Natural killer cell (primary cell): ENCODE measurements at places on chromosomes 11 and 22.

DNA sequence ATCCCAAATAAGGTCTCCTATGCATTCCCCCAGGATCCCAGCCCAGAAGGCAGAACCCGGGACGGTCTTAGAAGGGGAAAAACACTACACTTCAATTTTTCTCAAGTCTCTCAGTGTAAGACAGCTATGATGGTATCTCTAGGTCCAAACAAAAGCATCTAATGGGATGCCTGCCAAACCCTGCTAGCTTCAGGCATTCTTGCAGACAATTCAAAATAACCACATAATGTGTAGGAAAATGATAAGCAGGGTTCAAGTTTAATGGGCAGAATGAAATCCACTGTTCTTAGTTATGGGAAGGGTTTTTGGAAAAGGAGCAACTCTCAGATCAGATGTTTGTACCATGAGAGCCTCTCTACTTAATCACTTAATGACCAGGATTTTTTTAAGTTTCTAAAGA is 119.8 kb upstream of the ANO1 start:
- H3K4me3 ChIP-seq, result no peak overlapping the region
- H3K36me3 ChIP-seq, result no peaks in the 10 kb centered on the region
- H3K27me3 ChIP-seq, result no peaks in the 10 kb centered on the region

DNA sequence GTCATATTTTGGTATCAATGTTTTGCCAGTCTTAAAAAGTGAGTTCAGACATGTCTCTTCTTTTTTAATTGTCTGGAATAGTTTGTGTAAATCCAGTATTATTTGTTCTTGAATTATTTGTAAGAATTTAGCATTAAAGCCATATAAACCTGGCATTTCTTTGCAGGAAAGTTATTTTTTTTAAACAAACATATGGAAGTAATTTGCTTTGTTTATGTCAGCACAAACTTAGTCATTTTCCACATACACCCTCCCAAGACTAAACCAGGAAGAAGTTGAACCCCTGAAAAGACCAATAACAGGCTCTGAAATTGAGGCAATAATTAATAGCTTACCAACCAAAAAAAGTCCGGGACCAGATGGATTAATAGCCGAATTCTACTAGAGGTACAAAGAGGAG is 9.1 kb upstream of the CCDC81 start:
- H3K27me3 ChIP-seq, result no peaks in the 10 kb centered on the region
- no peaks in the 10 kb centered on the region for H3K36me3 ChIP-seq
- H3K4me3 ChIP-seq, result no peak overlapping the region
- DNase-seq, result no peak

GRCh38 chr11:125140233-125140632 is 24.3 kb upstream of the PKNOX2 start:
- peaks cover 4% of the 10 kb centered on the region for H3K4me1 ChIP-seq
- no peak overlapping the region for H3K4me3 ChIP-seq
- H3K27ac ChIP-seq, result no peak overlapping the region
- DNase-seq, result no peak
- no peaks in the 10 kb centered on the region for H3K36me3 ChIP-seq

DNA sequence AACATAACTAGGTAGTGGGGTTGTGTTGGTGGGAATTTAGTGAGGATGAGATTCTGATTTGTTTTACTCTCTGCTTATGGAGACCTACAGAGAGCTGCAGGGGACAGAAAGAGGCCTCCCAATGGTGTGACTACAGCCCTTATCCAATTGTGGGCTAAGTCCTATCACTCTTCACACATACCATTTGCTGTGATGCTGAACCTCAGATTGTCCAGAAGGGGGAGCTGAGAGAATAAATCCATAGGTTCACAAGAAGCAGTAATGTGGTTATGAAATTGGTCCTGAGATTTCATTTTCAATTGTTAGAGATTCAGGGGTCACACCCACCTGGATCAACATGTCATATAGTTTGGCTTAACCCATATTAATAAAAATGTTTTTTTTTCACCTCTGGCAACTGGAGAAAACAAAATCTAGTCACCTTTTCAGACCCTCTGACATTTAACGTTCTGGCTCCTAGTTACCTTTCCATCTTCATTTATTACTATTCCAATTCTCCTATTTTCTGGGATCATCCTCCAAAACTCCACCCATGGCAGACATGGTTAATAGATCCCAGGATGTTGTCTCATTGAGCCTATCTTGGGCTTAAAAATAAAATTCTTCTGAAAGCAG is 53.3 kb upstream of the PTPN5 start:
- no peak overlapping the region for H3K4me3 ChIP-seq
- no peak for DNase-seq
- H3K27me3 ChIP-seq, result no peaks in the 10 kb centered on the region

GRCh38 chr11:120695426-120695825 is 183.9 kb downstream of the GRIK4 start:
- H3K4me3 ChIP-seq, result no peak overlapping the region
- no peak overlapping the region for H3K27ac ChIP-seq

DNA sequence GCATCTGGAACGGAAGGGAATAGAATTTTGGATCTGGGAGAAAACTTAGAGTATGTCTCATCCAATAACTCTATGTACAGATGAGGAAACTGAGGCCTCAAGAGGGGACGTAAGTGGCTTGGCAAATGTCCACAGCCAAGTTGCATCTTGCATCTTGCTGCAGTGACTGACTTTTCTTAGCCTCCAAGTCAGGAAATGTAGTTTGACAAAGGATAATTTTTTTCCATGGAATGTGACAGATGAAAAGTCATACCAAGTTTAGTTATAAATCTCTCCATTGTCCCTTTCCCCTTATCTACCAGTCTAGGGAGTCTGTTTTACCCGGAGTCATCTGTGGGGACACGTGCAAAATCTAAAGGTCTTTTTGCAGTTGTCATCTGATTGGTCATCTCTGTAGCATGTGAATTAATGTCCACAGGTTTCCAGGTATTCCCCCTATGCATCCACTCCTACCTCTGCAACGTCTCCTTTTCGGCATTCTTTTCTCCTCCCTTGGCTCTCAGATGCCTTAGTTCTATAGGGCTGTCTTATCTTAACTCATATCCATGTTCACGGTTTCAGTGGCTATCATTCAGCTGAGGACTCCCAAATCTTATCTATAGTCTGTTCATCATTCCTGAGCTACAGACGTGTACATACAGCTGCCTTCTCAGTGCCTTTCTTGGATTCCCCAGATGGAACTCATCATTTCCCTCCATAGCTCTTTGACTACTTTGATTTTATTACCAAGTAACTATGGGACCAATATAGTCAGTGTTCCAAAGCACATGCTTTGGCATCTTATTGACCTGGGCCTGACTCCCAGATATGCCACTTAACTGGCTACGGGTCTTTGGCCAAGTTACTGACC is 139.5 kb upstream of the TIMP3 start:
- no peak overlapping the region for H3K27ac ChIP-seq
- no peak overlapping the region for H3K4me3 ChIP-seq
- H3K4me1 ChIP-seq, result no peaks in the 10 kb centered on the region
- DNase-seq, result no peak

- H3K36me3 ChIP-seq, result no peaks in the 10 kb centered on the region
- H3K4me1 ChIP-seq, result peaks cover 17% of the 10 kb centered on the region
- H3K27me3 ChIP-seq, result no peaks in the 10 kb centered on the region
- no peak overlapping the region for H3K4me3 ChIP-seq
- no peak overlapping the region for H3K27ac ChIP-seq
Measured at GRCh38 chr11:33543823-33544222, 156.8 kb downstream of the C11orf91 start.

- no peak for DNase-seq
- H3K36me3 ChIP-seq, result no peaks in the 10 kb centered on the region
- H3K4me3 ChIP-seq, result no peak overlapping the region
- H3K27me3 ChIP-seq, result peaks cover 4% of the 10 kb centered on the region
- peaks cover 20% of the 10 kb centered on the region for H3K4me1 ChIP-seq
Measured at GRCh38 chr22:27673839-27674238, 127.7 kb downstream of the MN1 start.

DNA sequence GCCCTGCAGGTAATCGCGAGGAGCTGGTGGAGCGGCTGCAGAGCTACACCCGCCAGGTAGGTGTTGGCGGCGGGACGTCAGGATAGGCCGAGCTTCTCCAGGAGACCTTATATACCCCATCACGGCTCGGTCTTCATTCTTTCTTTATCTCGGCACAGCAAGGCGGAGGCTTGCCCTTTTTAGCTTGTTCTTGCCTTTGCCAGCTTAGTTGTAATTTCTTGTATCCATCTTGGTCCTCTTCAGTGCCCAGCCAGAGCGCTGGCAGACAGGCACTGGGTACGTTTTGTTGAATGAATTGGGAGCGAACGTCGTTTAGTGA is 459 bp downstream of the SF3B2 start:
- peak overlapping the region; percentile 97 for H3K4me3 ChIP-seq
- peak overlapping the region; percentile 69 for H3K27ac ChIP-seq
- no peak for DNase-seq
- peaks cover 30% of the 10 kb centered on the region for H3K36me3 ChIP-seq
- H3K4me1 ChIP-seq, result peaks cover 23% of the 10 kb centered on the region

- no peak overlapping the region for H3K27ac ChIP-seq
- H3K36me3 ChIP-seq, result no peaks in the 10 kb centered on the region
- DNase-seq, result no peak
- no peaks in the 10 kb centered on the region for H3K27me3 ChIP-seq
Measured at GRCh38 chr11:86696451-86696850, 24.0 kb upstream of the ME3 start.

GRCh38 chr11:119518746-119519730 is 96.1 kb upstream of the THY1 start:
- H3K27me3 ChIP-seq, result no peaks in the 10 kb centered on the region
- H3K4me1 ChIP-seq, result no peaks in the 10 kb centered on the region
- no peak for DNase-seq
- no peak overlapping the region for H3K27ac ChIP-seq
- no peak overlapping the region for H3K4me3 ChIP-seq
- H3K36me3 ChIP-seq, result no peaks in the 10 kb centered on the region

DNA sequence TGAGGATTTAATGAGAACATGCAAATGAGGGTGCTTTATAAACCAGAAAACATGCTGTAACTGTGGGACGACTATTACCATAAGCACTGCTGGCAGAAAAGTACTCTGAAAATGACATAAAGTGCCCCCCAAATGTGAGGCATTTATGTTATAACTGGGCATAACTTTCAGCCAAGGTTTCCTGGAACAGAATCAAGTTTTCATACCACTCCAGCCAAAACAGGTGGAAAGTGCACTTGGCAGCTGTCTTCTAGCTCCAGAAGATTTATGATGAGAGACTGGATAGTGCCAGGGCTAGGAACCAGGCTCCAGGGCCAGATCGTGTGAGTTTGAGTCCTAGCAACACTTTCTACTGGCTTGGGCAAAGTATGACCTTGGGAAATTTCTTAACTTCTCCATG is 339.2 kb downstream of the TENM4 start:
- no peak overlapping the region for H3K4me3 ChIP-seq
- DNase-seq, result no peak
- H3K27ac ChIP-seq, result no peak overlapping the region
- no peaks in the 10 kb centered on the region for H3K27me3 ChIP-seq

DNA sequence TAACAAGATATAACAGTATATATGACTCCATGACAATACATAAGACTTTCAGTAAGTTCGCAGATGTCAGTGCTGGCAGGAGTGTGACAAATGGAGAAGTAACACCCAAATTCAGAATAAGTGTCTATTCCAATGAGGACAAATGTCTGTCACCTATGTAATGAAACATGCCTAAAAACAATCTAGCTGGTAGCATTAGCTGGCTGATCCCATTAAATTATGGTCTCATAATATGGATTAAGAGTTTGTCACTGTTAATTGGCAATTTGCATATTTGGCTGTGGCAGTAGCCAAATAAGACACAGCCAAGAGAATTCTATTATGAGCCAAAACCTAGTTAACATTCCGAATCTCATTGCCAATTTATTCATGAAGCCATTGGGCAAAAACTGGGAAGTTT is 30.2 kb upstream of the CAVIN3 start:
- H3K27me3 ChIP-seq, result no peaks in the 10 kb centered on the region
- H3K36me3 ChIP-seq, result no peaks in the 10 kb centered on the region
- DNase-seq, result no peak
- no peak overlapping the region for H3K4me3 ChIP-seq
- H3K4me1 ChIP-seq, result peaks cover 4% of the 10 kb centered on the region

DNA sequence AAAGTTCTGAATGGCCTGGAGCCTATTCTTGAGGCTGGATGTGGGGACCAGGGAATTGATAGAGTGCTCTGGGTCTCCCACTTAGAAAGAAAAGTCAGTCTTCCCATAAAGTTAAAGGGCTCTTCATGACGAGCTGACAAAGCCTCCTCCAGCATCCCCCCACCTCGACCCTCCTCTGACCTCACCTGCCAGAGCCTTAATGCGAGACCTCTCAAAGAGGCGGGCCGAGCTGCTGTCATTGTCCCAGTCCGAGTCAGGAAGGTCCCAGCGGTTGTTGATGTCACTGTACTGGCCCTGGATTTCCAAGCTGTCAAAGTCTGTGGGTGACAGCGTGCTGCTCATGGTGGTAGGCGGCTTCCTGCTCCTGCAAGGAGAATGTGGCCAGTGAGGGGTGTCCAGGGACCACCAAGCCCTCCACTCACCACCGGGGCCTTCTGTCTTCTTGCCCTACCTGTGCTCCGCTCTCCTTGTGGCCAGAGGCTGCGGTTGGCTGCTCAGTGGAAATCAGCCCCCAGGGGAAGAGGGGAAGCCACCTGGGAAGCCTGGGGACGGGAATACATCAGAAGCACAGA is 8.0 kb downstream of the SPTBN2 start:
- H3K4me3 ChIP-seq, result no peak overlapping the region
- H3K4me1 ChIP-seq, result peaks cover 11% of the 10 kb centered on the region
- no peaks in the 10 kb centered on the region for H3K36me3 ChIP-seq
- H3K27ac ChIP-seq, result no peak overlapping the region
- DNase-seq, result no peak

DNA sequence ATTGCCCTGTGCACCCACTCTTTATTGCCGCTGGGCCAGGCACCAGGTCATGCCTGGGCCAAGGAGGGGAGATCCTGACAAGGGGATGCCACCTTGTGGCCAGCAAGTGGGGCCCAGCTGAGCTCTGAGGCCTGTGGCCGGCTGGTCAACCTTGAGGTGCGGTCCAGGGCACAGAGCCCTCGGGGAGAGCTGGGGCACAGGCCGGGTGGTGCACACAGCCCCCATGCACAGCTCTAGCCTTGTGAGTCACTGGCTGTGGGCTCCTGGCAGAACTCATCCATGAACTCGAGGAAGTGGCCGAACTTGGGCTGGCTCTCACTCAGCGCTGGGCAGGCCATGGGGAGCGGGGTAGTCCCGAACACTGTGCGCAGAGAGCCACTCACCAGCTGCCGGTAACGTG is 94.3 kb downstream of the RNF169 start:
- no peaks in the 10 kb centered on the region for H3K27me3 ChIP-seq
- peaks cover 28% of the 10 kb centered on the region for H3K36me3 ChIP-seq
- no peak overlapping the region for H3K27ac ChIP-seq

GRCh38 chr11:67584205-67584880 is 731 bp downstream of the GSTP1 start:
- H3K27me3 ChIP-seq, result no peaks in the 10 kb centered on the region
- peaks cover 56% of the 10 kb centered on the region for H3K4me1 ChIP-seq
- H3K27ac ChIP-seq, result peak overlapping the region; percentile 80
- no peaks in the 10 kb centered on the region for H3K36me3 ChIP-seq

GRCh38 chr11:70908223-70908622 is 344.2 kb downstream of the SHANK2 start:
- H3K27ac ChIP-seq, result no peak overlapping the region
- no peaks in the 10 kb centered on the region for H3K4me1 ChIP-seq
- H3K36me3 ChIP-seq, result no peaks in the 10 kb centered on the region

- no peak overlapping the region for H3K27ac ChIP-seq
- no peak overlapping the region for H3K4me3 ChIP-seq
- DNase-seq, result no peak
Measured at GRCh38 chr11:35063488-35063931, 75.5 kb upstream of the CD44 start.

- no peaks in the 10 kb centered on the region for H3K27me3 ChIP-seq
- no peaks in the 10 kb centered on the region for H3K36me3 ChIP-seq
- no peak overlapping the region for H3K4me3 ChIP-seq
- no peak overlapping the region for H3K27ac ChIP-seq
- H3K4me1 ChIP-seq, result peaks cover 6% of the 10 kb centered on the region
- DNase-seq, result no peak
Measured at GRCh38 chr11:128262463-128263345, 324.7 kb downstream of the ETS1 start.

- H3K4me1 ChIP-seq, result no peaks in the 10 kb centered on the region
- no peak for DNase-seq
- no peaks in the 10 kb centered on the region for H3K27me3 ChIP-seq
Measured at GRCh38 chr11:45060707-45061106, 85.7 kb upstream of the PRDM11 start.
